ENCODE measurements at places on chromosomes 12 and 14.
A peak's percentile ranks its signal among the peaks of the same experiment; 100 is the strongest.

DNA sequence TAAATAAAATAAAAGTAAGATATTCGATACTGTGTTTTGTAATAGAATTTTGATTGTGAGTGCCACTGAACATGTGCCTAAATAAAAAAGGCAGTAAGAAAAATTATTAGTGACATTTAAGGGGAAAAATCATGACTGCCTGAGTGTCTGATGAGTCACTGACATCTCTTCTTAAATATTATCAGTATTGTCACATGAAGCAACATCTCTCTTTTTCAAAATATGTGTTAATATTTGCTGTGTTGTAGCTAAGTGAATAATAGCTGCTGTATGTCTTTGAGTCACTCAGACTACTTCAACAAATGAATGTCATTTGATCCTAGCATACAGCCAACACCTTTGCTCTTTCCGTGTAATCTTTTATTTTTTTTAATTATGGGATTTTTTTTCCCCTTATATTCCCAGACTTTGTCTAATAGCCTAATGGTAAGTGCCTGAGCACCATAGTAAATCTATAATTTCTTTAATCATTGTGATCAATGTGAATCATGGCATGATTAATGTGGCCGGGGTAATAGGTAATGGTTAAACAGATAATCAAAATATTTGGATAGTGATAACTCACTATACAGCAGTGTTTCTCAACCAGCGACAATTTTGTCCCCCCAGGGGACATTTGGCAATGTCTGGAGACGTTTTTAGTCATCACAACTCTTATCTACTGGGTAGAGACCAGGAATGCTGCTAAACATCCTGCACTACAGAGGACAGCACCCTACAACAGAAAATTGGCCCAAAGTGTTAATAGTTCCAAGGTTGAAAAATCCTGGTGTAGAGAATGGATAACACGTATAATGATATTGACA is 11.7 kb upstream of the OTX2 start:
- no peak for DNase-seq

GRCh38 chr14:88695870-88696269 is 96.9 kb downstream of the EML5 start:
- DNase-seq, result no peak

- peak; percentile 53 for DNase-seq
These were observed 30.3 kb downstream of the HIP1R start for GRCh38 chr12:122865268-122866231.

- DNase-seq, result no peak
These were observed 30.7 kb downstream of the ISCA2 start for GRCh38 chr14:74524076-74524811.

DNA sequence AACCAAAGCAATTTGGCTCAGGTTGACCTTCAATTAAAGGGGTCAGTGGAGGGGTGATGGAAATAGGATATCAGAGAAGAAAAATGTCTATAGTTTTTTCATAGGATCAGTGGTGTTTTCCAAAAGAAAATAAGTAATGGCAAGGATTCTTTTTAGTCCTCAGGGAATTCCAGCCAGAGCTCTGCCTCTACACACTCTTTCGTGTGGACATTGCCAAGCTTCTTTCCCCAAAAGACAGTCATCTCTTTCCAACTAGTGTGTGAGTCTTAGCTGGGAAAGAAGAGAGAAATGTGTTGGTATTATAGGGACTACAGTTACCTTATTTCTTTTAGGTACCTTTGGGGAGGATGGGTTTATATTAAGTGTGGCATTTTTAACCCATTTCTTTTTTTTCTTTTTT is 46.5 kb downstream of the RBMS2 start:
- DNase-seq, result no peak

GRCh38 chr12:4569261-4569660 is 7.3 kb downstream of the DYRK4 start:
- DNase-seq, result no peak

DNA sequence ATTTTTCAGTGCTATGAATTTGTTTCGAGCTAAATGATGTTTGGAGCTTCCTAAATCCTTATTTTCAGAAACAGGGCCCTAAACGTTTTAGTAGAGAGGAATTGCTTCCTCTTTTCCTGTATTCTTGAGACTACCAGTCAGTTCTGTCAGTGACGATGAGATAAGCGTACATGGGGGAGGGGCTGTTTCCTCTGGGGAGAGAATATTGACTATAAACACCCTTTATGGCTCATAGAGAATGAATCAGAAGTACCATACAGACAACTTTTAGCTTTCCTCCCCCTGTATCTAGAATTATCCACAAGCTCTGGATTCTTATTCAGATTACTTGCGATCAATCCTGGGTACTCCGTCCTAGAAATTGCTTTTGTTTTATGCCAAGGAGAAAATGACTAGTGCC is 5.1 kb downstream of the TBK1 start:
- DNase-seq, result no peak

GRCh38 chr12:102961466-102961855 is 4.0 kb downstream of the ASCL1 start:
- DNase-seq, result no peak

GRCh38 chr14:26820572-26820971 is 222.7 kb upstream of the NOVA1 start:
- DNase-seq, result no peak

- no peak for DNase-seq
These were observed 10.5 kb upstream of the SMCO2 start for GRCh38 chr12:27436029-27436428.

- DNase-seq, result peak; percentile 10
These were observed 43.0 kb upstream of the GLIPR1 start for GRCh38 chr12:75437564-75437963.

DNA sequence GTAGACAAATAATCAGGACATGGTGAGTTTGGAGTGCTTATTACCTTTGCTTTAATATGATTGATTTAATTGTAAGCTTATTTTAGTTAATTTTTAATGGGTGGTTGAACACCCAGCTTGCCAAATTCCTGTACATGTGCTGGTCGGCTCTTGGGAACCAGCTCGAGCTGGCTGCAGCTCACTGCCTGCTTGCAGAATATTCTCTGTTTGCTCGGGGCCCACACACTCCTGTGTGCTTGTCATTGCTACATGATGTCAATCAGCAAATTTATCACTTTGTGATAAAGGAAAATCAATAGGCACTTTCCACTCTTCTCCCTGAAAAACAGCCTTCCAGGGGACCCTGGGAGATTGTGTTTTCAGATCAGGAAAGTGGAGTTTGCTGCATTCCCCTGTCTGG is 141.1 kb upstream of the LHX5 start:
- no peak for DNase-seq

DNA sequence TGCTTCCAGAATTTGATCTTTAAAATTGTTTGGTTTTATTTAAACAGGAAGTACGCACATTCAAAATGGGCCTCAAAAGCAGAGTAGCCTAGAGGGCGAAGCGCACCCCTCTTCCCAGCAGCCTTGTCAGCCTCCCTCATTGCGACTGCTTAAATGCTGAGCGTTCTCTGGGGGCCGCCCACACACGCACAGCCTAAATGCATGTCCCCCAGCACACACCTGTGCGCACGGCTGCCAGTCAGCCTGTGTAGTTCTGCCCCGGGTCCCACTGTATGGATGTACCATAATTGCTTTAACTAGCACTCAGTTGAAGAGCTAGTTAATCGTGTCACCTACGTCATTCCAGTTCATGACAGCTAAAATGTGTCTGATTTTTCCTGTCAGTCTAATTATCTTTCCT is 79.3 kb downstream of the TESC start:
- DNase-seq, result no peak

GRCh38 chr12:19778797-19779196 is 339.5 kb downstream of the AEBP2 start:
- DNase-seq, result no peak

DNA sequence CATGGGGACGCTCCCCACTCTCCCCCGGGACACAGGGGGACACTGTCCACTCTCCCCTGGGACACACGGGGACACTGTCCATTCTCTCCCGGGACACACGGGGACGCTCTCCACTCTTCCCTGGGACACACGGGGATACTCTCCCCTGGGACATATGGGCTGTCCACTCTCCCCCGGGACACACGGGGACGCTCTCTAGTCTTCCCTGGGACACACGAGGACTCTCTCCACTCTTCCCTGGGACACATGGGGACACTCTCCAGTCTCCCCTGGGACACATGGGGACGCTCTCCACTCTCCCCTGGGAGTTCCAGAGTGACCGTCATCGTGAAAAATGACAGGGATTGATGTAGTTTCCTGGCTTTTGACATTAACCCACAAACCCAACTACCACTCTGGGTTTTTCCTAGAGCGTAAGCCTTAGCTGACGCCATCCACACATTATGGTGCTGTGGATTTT is 3.0 kb upstream of the P2RX2 start:
- no peak for DNase-seq

DNA sequence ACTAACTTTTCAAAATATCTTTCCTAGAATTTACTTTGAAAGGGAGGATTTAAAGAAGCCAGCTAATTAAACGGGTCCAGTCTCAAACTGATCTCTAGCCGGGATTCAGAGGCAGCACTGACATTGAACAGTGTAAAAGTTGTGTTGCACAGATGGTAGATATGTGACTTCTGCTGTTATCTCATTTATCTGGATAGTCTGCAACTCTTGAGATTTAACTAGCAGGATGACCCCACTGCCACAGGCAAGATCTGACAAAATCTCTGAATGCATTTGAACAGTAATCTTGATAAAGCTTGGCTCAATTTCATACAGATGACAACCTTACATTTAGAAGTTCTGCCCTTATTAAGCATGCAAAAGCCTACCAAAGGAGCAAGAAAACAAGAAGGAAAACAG is 138.0 kb upstream of the CPNE8 start:
- DNase-seq, result no peak

- DNase-seq, result no peak
These were observed 1.1 kb downstream of the ADSS1 start for GRCh38 chr14:104724981-104725771.

GRCh38 chr12:120680165-120680738 is 6.7 kb upstream of the MLEC start:
- no peak for DNase-seq

DNA sequence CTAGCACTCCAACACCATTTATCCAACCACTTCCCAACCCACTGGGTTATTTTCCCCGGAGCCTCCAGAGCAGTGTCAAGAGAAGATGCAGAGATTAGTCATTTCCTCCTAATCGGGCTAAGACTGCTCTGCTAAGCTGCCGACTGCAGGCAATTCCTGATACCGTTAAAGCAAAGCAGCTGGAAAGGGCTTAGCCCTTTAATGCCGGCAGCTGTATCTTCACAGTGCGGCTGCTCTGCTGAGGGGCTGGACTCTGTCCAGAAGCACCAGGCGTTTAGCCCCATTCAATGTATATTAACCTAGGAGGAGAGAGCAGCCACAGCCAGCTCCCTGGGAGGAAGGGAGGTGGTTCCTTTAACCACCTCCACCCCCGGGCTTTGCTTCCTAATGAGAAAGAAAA is 11.1 kb downstream of the AQP6 start:
- no peak for DNase-seq

DNA sequence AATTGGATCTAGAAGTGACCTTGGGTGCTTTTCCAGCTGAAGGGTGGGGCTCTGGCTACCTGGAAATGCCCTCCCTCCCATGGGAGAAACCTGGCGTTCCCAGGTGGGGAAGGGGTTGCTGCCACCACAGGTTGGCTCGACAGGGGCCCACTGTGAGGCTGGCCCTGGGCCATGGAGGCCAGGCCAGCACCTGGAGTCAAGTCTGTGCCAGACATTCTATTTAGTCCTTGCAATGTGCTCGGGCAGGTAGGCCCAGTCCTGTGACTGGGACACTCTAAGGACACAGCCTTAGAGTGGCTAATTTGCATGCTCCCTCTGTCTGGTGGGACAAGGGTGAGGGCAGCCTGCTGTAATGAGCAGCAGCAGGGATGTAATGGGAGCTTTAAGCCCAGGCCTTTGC is 11.9 kb downstream of the VRTN start:
- no peak for DNase-seq

DNA sequence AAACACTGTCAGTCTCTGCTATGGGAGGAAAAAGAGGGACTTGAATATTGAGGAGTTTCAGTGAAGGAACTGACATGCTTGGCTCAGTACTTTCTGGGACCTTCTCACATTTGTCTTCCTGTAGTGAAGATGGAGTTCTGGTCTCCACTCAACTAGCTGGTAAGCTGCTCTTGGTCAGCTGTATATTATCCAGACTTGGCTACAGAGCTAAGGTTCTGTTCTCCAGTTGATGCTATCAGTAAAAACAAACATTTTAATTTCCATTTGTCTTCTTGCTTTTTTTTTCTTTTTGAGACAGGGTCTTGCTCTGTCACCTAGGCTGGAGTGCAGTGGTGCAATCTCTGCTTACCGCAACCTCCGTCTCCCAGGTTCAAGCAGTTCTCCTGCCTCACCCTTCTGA is 5.3 kb downstream of the RNF34 start:
- DNase-seq, result no peak

DNA sequence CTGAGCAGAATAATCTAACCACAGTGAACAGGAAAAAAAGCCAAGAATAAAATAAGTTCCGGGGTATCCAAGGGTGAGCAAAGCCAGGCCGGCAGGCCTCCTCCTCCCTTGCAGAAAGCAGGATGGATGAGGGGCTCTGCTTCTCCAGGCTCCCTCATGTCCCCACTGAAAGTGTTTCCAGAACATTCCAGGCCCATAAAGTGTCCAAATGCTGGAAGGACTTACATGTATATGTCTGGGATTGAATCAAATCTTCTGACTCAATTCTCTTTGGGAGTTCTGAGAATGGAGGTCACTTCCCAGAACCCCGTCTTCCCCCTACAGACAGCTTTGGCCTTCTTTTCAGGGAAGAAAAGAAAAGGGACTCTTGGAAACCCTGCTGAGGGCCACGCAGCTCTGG is 25.0 kb upstream of the BDKRB1 start:
- DNase-seq, result no peak

- no peak for DNase-seq
These were observed 67.3 kb upstream of the USP15 start for GRCh38 chr12:62192903-62193250.

DNA sequence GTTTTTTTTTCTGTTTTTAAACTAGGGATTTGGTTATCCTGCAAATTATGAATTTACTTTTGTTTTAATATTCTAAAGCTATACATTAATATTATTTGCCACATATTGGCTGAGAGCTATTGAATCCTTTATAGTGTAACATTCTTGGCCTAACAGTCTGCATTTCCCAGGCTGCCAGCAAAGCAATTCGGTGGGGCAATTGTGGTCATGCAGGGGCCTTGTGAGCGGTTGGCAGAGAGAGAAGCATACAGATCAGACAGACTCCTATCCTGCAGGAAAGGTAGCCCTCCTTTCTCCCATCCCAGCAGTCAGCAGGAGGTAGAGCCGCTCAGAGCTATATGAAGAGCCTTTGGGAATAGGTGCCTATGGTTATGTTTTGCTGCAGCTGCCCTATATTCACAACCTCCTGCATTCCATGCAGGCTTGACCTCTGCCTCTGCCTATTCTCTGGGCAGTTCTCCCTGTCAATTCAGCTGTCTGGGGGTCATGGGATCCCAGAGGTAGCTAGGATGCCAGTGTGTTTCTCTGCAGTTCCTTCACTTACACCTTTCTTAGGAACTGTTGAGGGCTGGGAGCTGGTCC is 144.7 kb downstream of the GPHN start:
- DNase-seq, result no peak

All from germinal center (tissue), 1 donor.